DND-41 (cell line): ENCODE measurements at places on chromosomes 5 and 9.

- no peaks in the 10 kb centered on the region for H3K27me3 ChIP-seq
- H3K4me1 ChIP-seq: peaks cover 11% of the 10 kb centered on the region
- H3K4me3 ChIP-seq: no peak overlapping the region
- H3K36me3 ChIP-seq: peaks cover 6% of the 10 kb centered on the region; the same call in 1 of the 2 replicates
- no peak for DNase-seq
Observed at GRCh38 chr5:137693951-137694721, 41.8 kb downstream of the KLHL3 start.

DNA sequence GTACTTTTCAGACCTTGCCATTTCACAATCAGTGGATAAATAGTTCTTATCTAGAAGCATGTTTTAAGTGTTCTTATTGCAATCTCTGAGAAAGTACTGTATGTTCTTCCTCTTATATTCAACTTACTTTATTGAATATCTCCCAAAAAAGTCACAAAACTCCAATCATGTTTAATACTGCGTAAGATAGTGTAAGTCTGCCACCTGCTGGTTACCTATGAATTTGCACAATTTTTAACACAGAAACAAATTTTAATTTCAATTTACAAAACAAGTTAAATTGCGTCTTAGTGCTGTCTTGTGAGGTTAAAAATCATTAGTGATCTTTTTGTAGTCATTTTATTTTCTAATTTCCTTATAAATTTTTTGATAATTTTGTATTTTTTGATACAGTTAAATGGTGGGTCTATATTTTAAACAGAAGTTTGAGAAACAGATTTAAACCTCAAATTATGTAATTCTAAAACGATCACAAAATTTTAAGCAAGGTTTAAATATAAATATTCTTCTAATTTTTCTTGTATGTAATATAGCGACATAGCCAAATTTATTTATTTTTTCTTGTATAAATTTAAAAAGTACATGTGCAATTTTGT is 115.8 kb downstream of the EMB start:
- no peak overlapping the region for H3K4me3 ChIP-seq
- H3K27ac ChIP-seq: no peak overlapping the region
- H3K36me3 ChIP-seq: peaks cover 3% of the 10 kb centered on the region; the same call in 1 of the 2 replicates
- no peaks in the 10 kb centered on the region for H3K27me3 ChIP-seq

DNA sequence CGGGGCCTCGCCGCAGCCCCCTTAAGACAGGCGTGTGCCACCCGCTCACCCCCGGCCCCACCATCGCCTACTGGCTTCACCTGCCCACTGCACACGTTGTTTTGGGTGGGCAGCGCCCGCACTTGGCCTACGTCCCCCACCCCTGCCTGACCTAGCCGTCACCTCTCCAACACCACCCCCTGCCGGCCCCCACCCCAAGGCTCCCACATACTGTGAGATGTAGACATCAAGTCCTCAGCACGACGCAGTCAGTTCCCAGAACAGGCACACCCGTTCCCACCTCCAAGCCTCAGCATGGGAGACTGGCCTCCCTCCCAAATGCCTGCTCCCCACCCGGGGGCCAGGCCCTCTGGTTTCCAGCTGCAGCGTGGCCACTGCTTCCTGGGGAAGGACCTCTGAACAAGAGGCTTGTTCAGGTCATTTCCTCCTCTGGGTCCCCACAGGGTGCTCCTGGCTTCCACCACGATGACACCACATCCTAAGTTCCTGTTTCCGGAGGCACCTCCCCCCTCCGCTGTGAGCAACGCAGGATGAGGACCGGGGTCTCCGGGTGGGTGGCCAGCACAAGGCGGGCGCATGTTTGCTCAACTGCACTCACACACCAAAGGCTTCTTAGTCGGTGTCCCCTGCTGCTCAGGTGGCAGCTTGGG is 11.3 kb downstream of the DBN1 start:
- H3K27ac ChIP-seq: no peak overlapping the region
- H3K4me1 ChIP-seq: no peaks in the 10 kb centered on the region
- H3K27me3 ChIP-seq: no peaks in the 10 kb centered on the region
- peaks cover 49% of the 10 kb centered on the region for H3K36me3 ChIP-seq

DNA sequence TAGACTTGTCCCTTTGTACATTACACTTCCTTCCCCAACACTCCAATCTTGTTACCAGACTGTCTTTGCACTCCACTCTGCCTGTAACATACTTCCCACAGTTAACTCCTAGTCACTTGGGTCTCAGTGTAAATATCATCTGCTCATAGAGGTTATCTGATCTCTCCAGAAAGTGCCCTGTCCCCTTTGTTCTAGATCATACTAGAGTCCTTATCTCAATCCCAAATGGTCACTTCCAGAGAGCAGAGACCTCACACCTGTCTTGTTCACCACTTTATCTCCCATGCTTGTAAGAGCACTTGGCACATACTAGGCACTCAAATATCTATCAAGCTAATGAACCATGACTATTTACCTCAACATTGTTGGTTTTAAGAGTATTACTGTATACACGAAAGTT is 30.4 kb downstream of the SETX start:
- H3K27ac ChIP-seq: no peak overlapping the region
- no peak overlapping the region for H3K4me3 ChIP-seq
- peaks cover 45% of the 10 kb centered on the region for H3K36me3 ChIP-seq
- H3K4me1 ChIP-seq: no peaks in the 10 kb centered on the region
- H3K27me3 ChIP-seq: no peaks in the 10 kb centered on the region

DNA sequence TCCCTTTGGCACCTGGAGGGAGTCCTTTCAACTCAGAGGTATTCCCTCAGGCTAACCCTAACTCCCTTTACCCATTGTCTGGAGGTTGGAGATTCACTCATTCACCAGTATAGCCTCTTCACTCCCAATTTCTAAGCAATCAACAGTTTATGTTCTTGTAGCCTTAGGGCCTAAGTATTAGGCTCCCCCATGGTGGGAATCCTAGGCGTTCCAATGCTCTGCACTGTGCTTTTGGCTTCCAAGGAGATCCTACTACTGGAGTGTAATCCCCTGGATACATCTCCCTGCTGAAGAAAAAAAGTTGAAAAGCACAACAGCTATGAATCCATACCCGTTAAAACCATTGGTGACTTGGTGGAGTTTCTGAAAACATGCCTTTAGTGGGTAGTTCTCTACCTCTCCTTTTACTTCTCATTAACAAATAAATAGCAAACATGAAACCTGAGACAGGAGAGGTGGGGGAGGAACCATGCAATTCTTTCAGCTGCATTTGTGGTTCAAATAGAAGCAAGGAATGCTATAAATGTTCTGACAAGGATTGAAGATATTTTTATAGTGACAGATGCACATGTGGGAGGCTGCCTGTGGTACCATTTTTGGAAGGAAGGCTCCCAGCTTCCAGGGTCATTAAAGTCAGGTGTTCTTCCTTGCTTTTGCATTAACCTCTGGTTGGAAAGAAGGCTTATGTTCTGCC is 397.1 kb downstream of the DMAC1 start:
- DNase-seq: no peak
- peaks cover 18% of the 10 kb centered on the region for H3K4me1 ChIP-seq
- H3K27ac ChIP-seq: no peak overlapping the region
- H3K36me3 ChIP-seq: no peaks in the 10 kb centered on the region

DNA sequence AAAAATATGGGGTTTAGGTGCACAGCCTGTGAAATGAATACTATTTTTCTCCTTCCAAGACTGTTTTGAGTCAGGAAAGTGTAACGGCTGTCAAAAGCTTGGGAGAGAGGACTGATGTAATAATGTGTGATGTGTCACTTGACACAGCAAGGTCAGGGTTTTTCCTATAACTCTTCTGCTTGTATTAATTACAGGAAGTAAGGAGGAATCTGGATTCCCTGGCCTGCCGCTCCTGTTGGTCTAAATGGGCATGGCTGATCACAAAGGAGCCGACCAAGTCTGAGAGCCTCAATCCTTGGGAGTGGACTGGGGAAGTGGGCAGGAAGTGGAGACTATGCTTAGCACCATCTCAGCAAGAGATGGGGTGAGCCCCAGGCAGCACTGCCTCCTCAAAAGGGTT is 16.7 kb upstream of the SLC28A3 start:
- H3K36me3 ChIP-seq: no peaks in the 10 kb centered on the region
- DNase-seq: no peak
- H3K27me3 ChIP-seq: no peaks in the 10 kb centered on the region

DNA sequence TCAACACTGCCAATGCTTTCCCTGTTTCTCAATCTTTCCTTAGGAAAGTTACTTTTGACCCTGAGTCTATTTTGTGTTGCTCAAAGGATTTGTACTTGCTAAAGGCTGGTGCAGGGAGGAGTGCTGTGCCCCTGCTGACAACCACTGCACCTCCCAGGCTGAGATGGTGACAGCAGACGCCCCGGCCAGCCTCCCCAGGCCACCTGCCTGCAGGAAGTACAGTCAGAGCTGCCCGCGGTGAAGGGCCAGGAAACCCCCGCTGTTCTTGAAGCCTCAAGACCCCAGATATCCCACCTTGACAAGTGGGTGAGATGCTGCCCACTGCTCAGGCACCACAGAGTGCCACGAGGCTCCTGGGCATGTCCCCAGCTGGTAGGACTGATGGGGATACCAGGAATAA is 44.2 kb upstream of the CKMT2 start:
- H3K4me3 ChIP-seq: no peak overlapping the region
- no peaks in the 10 kb centered on the region for H3K4me1 ChIP-seq

GRCh38 chr9:90128587-90129190 is 513.9 kb downstream of the DIRAS2 start:
- H3K36me3 ChIP-seq: no peaks in the 10 kb centered on the region
- no peaks in the 10 kb centered on the region for H3K4me1 ChIP-seq
- H3K4me3 ChIP-seq: no peak overlapping the region
- H3K27me3 ChIP-seq: peaks cover 9% of the 10 kb centered on the region

DNA sequence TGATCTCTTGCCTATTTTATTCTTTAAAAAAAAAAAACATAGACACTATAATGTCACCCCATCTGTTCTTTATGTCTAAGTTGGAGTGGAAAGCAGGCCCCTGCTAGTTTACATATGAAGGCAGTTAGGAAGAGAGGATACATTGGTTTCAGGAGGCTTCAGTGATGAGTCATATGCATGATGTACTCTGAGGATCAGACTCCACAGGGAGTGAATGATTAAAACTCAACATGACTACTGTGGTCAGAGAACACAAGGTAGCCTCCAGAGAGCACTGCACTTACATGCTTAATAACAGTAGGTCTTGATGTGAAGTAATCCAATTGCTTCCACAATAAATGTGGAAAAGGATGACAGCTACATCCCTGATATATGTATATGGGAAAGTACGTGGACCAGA is 22.7 kb upstream of the FSTL4 start:
- DNase-seq: no peak
- H3K4me3 ChIP-seq: no peak overlapping the region
- H3K27ac ChIP-seq: no peak overlapping the region

- DNase-seq: no peak
- no peak overlapping the region for H3K4me3 ChIP-seq
- H3K27me3 ChIP-seq: no peaks in the 10 kb centered on the region
- H3K27ac ChIP-seq: no peak overlapping the region
- no peaks in the 10 kb centered on the region for H3K36me3 ChIP-seq
Observed at GRCh38 chr9:124758061-124758460, 13.1 kb downstream of the NR6A1 start.

- H3K4me3 ChIP-seq: no peak overlapping the region
- no peak overlapping the region for H3K27ac ChIP-seq
- DNase-seq: no peak
- H3K36me3 ChIP-seq: no peaks in the 10 kb centered on the region
Observed at GRCh38 chr5:143488381-143488780, 84.9 kb upstream of the NR3C1 start.

GRCh38 chr9:105416840-105417239 is 31.0 kb upstream of the FSD1L start:
- no peak overlapping the region for H3K27ac ChIP-seq
- H3K4me3 ChIP-seq: no peak overlapping the region
- H3K4me1 ChIP-seq: peaks cover 15% of the 10 kb centered on the region
- peaks cover 2% of the 10 kb centered on the region for H3K27me3 ChIP-seq
- H3K36me3 ChIP-seq: no peaks in the 10 kb centered on the region

GRCh38 chr9:70197216-70198044 is 61.3 kb upstream of the SMC5 start:
- no peak overlapping the region for H3K4me3 ChIP-seq
- DNase-seq: no peak

DNA sequence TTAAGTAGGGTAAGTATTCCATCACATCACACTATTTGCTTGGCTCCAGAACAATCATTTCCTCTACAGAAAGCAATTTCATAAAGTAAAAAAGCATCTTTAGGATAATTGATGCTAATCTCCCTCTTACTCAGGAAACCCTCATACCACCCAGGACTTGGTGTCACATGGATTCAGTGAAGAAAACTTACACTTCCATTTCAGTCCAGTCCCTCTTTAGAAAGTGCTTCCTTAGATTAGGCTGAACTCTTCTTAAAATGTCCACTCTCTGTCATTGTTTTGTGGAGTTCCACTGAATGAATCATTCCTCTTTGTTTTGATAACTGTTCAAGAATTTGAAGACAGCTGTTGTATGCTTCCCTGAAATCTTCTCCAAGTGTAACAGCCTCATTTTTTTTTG is 144.0 kb upstream of the ZNF462 start:
- H3K36me3 ChIP-seq: no peaks in the 10 kb centered on the region
- H3K27me3 ChIP-seq: no peaks in the 10 kb centered on the region

- no peaks in the 10 kb centered on the region for H3K27me3 ChIP-seq
- H3K4me3 ChIP-seq: no peak overlapping the region
- no peak for DNase-seq
- no peak overlapping the region for H3K27ac ChIP-seq
- no peaks in the 10 kb centered on the region for H3K4me1 ChIP-seq
Observed at GRCh38 chr9:18658804-18659705, 185.1 kb downstream of the ADAMTSL1 start.
